NCI-H1436 treated with DMSO at 0.1 percent for 48 hours (cell line): ENCODE measurements at places on chromosomes 2 and 18.

GRCh38 chr18:7844418-7844817 lies 277.3 kb downstream of the PTPRM start:
- DNase-seq, result no peak

DNA sequence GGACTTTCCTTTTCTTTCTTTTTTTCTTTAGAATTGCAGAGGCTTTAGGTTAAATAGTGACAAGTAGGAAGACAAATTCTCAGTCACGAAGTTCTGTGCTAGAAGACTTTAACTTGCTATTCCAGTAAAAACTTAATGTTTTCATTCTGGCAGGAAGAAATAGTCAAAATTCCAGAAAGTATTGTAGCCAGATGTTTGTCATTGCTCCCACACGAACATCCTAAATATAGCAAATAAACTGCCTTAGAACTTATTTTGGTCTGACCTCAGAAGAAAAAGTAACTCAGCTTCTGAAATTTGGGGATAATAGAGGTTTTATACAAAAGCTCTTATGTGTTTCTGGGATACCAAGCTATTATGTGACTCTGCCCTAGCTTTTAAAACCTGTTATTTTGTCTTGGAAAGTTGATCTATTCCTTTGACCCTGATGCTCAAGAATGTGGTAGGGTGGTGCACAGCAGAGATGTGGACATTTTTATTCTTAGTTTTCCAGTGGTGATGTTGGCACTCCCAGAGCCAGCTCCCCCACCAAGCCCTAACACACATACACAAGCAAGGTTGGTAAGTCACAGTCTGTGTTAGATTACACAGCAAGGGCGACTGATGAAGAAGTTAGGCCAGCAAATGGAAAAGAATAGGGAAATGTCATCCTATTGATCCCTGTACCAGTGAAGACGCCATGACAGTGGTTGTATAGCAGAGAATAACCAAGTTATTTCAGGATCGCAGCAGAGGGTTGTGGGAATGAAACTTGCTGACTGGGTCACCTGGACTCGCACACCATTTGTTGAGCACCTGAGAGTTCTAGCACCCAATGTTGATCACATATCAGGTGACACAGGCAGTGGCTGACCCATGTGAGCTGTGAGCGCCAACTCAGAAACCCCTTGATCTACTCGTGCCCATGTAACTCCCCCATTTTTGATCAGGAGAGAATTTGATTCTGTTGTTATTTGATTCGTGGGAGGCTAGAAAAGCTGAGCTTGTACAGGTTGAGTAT lies 23.7 kb downstream of the FARP2 start:
- DNase-seq, result no peak

DNA sequence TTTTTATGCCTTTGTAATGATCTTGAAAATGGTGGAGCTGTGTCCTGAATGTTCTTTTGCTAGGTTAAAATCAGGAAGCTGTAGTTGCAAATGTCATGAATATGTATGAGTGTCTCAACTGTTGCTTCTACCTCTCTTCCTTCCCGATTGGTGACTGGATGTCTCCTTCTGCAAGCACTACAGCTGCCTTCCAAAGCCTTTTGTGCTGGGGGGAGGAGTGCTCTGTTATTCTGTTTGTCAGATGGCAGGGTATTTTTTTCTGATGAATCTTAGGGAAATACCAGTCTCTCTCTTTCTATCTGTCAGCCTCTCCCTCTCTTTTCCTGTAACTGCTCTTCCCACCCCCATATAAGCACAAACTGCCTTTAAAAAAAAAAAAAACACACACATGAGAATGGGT lies 1396.3 kb upstream of the CELF4 start:
- DNase-seq, result no peak

DNA sequence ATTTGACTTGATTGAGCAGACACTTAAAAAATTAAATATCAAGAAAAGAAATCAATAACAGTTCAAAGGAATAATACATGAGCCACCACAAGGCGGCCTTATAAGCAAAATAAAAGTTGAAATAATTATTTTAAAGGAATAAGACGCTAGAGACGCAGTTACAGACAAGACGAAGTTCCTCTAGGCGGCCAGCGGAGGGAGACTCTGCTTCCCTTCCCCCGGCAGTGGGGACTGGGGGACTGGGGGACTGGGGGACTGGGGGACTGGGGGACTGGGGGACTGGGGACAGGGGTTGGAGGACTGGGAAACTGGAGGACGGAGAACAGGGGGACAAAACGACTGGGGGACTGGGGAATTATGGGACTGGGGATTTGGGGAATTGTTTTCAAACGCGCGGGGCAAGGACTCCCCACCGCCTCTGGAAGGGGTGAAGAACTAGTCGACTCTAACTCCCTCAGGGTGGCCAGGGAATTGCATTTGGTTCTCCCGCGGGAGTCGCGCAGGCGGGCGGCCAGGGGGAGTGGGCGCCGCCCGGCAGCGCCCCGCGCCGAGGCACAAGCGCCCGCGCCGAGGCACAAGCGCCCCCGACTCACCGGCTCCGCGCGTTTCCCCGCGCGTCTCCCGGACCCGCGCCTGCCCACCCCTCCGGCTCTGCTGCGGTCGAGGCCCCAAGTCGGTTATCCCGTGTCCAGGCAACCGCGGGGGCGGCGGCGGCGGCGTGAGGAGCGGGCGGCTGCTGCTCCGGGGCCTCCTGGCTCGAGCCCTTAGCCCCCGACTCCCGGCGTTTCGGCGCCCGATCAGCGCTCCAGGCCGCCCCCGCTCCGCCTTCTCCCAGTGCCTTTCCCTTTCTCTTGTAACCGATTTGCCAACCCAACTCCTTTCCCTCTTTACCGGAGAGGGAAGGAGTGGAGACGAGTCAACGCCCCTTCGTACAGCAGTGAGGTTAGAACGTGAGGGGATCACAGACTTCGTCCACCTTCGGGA lies at the start of gene CCDC178:
Gene CCDC178 (minus strand): TSS at position 662 of the 984 bp plus-strand sequence. CDS start 28,633 bp downstream, outside the sequence.
- DNase-seq, result no peak

- no peak for DNase-seq
These were observed 78.5 kb upstream of the GPC1 start for GRCh38 chr2:240356700-240357640.

- DNase-seq, result no peak
These were observed 43.7 kb upstream of the FZD5 start for GRCh38 chr2:207813221-207813916.

DNA sequence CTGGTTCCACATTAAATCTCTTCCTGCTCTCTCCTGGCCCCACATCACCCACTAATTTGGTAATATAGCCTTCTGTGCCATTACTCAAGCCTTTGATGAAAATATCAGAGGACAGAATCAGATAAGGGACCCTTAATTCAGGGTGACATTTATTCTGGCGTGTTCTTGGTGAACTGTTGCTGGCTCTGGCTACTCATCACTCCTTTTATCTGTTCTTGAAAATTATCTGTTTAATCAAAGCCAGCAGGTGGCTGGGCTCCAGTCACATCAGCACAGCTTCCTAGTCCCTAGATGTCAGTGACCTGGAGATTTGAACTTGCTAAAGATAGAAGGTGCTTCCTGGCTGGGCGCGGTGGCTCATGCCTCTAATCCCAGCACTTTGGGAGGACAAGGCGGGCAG lies 26.9 kb upstream of the SLC35F6 start:
- DNase-seq, result no peak

- DNase-seq, result no peak
These were observed 40.8 kb upstream of the CCDC102B start for GRCh38 chr18:68757126-68757525.

GRCh38 chr2:28233164-28233676 lies 159.4 kb upstream of the FOSL2 start:
- no peak for DNase-seq

GRCh38 chr2:172813314-172813888 lies 77.8 kb downstream of the RAPGEF4 start:
- no peak for DNase-seq

DNA sequence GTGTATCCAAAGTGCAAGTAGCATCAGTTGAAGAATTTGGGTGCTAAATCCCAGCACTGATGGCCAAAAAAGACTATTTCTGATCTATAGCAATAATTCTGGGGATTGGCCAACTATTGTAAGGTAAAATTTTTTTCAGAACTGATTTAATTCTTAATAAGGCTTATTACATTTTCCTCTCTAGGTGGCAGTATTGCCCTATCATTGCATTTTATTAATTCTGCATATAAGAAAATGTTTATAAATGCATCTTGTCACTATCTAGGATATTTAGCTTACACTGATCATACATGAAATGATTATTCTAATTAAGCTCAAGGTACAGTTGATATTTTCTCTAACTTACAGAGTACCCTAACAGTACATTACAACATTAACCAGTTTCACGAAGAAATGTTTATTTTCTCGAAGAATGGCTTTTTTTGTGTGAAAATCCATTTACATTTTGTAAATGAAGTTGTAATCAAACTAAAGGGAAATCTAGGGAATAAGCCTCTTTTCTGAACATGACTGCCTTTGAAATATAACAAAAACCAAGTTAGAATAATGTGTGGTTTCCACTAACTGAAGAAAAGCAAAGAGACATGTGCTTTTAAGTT lies 11.0 kb downstream of the TTN start:
- peak; percentile 2 for DNase-seq

GRCh38 chr18:28109781-28110560 lies 67.0 kb downstream of the CDH2 start:
- no peak for DNase-seq

DNA sequence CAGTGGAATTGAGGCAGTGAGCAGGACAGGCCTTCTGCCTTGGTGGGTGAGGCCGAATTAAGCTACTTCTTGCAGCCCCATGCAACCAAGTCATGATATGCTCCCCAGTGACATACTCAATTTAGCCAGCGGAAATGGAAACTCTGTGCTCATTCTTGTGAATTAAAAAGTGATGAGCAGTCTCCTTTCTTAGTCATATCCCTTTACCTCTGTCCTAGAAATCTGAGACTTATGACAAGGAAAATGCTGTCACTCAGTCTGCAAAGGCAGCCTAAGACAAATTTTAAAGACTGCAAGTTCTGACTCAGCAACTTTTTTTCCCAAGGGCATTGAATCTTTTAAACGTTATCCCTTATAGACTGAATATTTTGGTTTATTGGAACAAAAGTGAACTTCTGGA lies 218.2 kb downstream of the SH3BP4 start:
- DNase-seq, result no peak

GRCh38 chr2:207255565-207256470 lies 90.1 kb upstream of the KLF7 start:
- no peak for DNase-seq

- DNase-seq, result no peak
These were observed 1.7 kb downstream of the DNPEP start for GRCh38 chr2:219385958-219386520.

DNA sequence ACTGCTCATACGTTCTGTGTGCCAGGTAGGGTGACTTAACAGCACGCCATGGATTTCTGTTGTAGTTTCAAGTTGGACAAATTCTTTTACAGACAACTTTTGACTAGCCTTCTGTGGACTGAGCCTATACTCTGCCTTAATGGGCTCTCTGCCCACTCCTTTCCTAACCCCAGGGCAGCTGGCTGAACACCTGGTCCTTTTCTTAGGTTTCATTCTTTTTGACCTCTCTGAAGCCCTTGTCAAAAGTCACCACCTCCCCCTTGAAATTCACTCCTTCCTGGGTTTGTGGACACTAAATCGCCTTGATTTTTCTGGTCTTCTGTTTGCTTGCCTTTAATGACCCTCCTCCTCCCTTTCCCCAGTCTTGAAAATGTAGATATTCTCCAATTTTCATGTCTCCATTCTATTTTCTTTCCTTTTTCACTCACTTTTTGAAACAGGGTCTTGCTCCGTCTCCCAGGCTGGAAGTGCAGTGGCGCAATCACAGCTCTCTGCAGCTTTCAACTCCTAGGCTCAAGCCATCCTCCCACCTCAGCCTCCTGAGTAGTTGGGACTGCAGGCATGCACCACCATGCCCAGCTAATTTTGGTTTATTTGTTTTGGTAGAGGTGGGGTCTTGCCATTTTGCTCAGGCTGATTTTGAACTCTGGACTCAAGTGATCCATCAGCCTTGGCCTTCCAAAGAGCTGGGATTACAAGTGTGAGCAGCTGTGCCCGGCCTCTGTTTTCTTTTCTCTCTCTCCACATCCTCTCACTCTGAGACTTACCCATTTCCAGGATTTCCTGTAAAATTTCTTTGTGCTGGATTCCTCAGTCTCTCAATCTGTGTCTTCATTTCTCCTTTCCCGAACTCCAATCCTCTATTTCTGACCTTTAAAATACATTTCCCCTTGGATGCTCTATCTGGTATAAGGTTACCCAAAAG lies 112.9 kb downstream of the PLB1 start:
- DNase-seq, result no peak

GRCh38 chr2:68367953-68368653 lies 3.0 kb downstream of the PLEK start:
- DNase-seq, result no peak
